Retina (tissue), 1 donor: ENCODE measurements at places on chromosomes 7 and 10.

GRCh38 chr7:30027065-30027456 lies 559 bp upstream of the FKBP14 start:
- no peak for DNase-seq

GRCh38 chr7:103879411-103879810 lies 110.0 kb downstream of the RELN start:
- no peak for DNase-seq

- no peak for DNase-seq
Observed at GRCh38 chr7:141949021-141949420, 2.2 kb upstream of the CLEC5A start.

GRCh38 chr7:43113622-43114457 lies 1.4 kb downstream of the HECW1 start:
- peak; percentile 66 for DNase-seq

- DNase-seq = no peak
Observed at GRCh38 chr7:108284349-108285002, 154.3 kb upstream of the LAMB4 start.

DNA sequence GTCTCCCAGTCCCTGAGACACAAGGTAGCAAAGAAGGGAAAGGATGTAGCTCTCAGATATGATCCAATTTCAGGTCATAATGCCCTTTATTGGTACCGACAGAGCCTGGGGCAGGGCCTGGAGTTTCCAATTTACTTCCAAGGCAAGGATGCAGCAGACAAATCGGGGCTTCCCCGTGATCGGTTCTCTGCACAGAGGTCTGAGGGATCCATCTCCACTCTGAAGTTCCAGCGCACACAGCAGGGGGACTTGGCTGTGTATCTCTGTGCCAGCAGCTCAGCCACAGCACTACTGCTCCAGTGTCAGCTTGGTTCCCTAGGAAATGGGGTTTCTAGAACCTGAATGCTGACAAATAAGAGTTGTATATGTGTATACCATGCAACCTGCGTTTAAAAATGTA lies 74.6 kb upstream of the PRSS58 start:
- DNase-seq = no peak

- no peak for DNase-seq
Observed at GRCh38 chr10:86411281-86411841, 44.8 kb upstream of the GRID1 start.

- no peak for DNase-seq
Observed at GRCh38 chr10:108899670-108900069, 1023.6 kb downstream of the XPNPEP1 start.

DNA sequence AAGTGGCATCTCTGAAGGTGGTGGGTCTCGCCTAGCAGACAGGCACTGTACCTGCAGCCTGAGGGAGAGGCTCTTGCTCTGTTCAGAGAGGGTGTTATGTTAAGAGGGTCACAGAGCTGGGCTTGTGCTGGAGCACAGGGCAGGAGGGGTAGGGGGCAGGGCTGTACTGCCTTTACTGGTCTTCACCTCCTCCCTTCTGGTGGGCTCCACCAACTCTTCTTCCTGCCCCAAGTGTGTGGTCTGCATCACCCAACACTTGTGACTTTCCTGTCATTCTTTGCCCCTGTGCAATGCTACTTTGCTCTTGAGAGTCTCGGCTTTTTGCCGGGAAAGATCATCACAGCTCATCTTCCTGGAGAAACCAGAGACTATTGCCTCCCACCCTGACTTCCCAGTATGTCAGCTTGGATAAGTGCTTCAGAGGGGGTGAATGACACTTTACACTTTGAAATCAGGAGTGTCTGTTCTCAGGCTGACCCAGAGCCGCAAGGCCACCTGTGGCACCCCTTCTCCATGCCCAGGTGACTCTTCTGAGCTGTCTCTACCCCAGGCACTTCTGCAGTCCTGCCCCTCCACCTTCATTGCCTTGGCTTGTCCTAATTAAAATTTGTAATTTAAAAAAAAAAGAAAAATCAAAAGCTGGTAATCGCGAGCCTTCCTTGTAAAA lies 38.4 kb upstream of the IKZF1 start:
- no peak for DNase-seq

DNA sequence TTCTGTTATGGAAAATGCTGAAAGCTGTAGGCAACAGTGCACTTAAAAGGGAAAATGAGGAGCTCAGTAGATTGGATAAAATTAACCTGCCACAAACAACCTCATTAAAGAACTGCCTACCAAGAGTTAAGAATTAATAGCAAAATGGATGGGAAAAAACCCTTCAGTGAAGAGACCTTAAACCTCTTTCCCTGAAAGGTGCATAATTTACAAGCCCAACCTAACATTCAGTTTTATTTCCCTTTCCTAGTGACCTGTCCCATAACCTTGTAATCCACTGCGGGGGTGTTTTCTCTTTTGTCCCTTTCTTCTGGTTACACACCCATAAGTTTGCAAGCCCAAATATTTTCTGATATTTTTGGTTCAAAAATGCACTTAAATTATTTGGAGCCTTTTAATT lies 21.9 kb downstream of the SKIDA1 start:
- DNase-seq = no peak

- DNase-seq = peak; percentile 86
Observed at GRCh38 chr7:7566651-7567611, at the start of gene MIOS. Gene MIOS, plus strand, starts transcription at chr7:7566884. Its CDS starts 5,592 bp downstream, at chr7:7572476.

- DNase-seq = no peak
Observed at GRCh38 chr7:135151533-135151932, 3.7 kb downstream of the TMEM140 start.

GRCh38 chr10:10508211-10508610 lies 509.5 kb upstream of the CELF2 start:
- DNase-seq = peak; percentile 59

DNA sequence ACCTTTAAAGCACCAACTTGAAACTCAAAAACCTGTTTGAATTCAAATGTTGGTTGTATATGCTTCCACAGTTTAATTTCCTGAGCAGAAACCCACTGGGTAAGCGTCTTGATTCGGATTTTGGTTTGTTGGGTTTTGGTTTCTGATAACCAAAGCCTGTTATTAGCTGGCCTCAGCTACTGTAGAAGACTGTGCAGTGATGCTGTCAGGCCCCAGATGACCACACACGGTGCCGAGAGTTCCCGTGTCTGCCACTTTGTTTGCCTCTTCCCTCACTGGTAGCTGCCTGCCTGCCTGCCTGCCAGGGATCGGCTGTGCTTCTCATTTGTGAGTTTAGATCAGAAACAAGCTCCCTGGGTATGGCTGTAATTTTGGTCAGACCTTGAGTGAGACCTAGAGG lies 5.6 kb downstream of the MDH2 start:
- no peak for DNase-seq

- DNase-seq = no peak
Observed at GRCh38 chr7:15218261-15218660, 315.7 kb upstream of the DGKB start.

- DNase-seq = no peak
Observed at GRCh38 chr10:20202337-20202736, 386.1 kb downstream of the PLXDC2 start.

- no peak for DNase-seq
Observed at GRCh38 chr7:14850039-14850438, 52.5 kb downstream of the DGKB start.

DNA sequence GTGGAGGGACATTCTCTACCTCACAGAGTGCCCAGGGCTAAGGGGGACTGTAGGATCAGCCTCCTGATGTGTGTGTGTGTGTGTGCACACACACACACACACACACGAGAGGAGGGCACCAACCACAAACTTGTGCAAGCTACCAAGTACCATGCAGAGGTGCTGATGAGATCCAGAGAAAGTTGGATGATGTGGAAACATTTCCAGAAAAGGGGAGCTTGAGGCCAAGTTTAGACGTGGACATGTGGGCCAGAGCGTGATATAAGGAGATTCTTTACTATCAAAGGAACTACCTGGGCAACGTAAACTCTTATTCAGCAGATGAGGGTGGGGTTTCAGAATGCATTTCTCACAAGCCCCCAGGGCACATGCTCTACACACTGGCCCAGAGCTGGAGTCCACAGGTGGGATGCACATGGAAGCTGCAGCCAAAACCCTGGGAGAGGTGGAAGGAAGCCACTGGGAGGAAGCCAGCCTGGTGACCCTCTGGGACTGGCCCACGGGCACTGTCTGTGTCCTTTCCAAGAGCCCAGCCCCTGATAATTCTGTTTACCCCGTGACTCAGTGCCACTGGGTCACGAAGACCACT lies 53.5 kb downstream of the DLG5 start:
- DNase-seq = no peak

GRCh38 chr7:2010101-2010500 lies 222.6 kb downstream of the MAD1L1 start:
- no peak for DNase-seq

DNA sequence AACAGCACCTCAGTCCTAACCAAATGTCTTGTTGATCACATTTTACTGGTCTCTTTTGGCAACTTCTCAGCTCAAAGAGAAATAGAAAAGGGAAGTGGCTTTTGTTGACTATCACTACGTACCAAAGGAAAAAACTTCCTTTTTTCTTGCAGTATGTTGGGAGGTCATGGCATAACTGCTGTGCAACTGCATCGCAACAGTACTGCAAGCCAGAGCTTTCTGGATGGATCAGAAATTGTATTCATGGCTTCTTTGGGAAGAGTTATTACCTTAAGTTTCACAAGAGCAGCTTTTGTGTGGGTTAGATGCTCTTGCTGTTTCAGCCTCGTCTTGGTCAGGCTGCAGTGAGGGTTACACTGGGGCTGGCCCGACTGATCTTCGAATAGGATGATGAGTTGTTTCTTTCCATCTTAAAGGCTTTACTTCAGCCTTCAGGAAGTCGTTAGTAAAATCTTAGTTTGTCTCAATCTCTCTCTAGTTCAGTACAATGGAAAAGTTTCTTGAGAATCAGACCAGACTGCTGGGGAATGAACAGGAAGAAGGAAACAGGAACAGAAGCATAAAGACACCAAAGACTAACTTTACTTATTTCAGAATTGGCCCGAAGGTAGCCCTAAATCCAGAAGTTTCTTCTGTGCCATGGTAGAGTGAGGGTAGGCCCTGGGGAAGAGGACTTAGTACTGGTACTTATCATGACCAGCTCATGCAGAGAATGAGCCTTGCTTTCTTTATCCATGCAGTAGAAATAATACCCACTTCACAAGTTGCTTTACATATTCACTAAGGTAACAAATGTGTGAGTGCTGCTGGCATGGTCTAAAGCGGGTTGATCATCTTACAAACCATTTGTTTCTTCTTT lies 153.6 kb downstream of the CELF2 start:
- no peak for DNase-seq

DNA sequence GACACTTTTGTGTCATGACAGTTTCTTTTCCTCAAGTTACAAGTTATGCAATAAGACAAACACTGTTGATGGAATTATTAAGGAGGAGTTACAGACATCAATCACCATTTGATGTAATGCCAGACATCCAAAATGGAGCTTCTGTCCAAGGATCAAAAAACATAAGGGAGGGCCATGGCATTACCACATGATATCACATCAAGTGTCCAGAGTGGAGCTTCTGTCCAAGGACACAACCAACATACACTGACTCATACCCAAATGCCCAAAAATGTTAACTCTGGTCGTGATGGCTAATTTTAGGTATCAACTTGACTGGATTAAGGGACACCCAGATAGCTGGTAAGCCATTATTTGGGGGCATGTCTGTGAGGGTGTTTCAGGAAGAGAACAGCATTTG lies 140.4 kb downstream of the DOCK4 start:
- DNase-seq = no peak

DNA sequence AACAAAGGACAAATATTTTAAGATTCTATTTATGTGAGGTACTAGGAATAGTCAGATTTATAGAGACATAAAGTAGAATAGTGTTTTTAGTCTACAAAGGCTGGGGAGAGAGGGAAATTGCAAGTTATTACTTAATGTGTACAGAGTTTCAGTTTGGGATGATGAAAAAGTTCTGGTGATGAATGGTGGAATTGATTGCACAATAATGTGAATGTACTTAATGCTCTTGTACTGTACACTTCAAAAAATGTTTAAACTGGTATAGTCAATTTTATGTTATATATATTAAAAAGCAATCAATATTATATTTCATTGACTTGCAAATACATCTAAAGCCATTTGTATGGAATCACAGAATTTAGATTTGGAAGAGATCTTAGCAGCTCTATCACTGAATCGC lies 213.4 kb downstream of the PPP1R3A start:
- DNase-seq = no peak

GRCh38 chr10:88478256-88478655 lies 104.9 kb downstream of the RNLS start:
- no peak for DNase-seq

DNA sequence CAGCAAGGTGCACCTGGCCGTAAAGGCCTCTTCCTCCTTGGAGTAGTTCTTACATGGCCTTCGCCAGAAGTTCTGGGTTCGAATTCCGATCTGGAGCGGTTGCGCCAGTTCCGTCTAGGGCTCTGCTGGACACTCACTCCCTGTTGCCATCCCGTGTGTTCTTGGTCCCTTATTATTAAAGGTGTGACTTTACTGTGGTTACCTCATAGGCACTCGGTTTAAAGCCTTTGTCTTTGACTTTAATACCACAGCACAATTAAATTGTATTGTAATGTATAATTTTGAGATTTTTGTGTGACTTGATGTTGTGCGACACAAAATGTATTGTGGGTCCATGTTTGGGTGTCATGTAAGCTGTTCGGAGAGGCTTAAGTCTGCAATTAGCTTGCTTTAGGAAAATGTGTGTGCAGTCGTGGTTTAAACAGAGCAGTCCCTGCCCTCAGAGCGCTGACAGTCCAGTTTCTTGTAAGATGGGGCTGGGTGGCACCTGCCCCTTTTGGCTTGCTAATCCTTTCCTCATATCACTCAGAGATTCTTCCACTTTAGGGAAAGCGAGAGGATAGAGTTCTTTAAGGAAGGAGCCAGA lies 919 bp downstream of the INPP5F start:
- no peak for DNase-seq

- no peak for DNase-seq
Observed at GRCh38 chr10:36534471-36535002, 590.9 kb upstream of the ANKRD30A start.

GRCh38 chr7:77222065-77222464 lies 22.4 kb upstream of the FGL2 start:
- no peak for DNase-seq

DNA sequence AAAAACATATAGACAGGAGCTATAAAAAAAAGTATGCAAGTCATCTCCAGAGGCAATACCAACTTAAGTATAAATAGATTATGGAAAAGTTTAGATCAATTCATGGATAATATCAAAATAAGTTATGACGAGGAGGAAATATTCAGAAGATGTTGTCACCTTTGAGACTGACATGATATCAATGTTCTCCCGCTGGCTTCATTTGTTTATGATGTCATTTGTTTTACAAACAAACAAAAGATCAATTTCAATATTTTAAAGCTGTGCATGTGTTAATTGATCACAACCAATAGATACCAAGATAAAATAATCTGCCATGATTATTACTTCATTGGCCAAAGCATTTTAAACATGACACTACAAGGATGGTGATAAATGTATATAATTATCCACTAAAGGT lies 43.5 kb downstream of the SLC16A12 start:
- DNase-seq = no peak

GRCh38 chr7:72272479-72272878 lies 139.7 kb downstream of the CALN1 start:
- DNase-seq = no peak

GRCh38 chr10:118238573-118239235 lies 103.4 kb downstream of the FAM204A start:
- no peak for DNase-seq

GRCh38 chr10:34223658-34224057 lies 591.4 kb downstream of the PARD3 start:
- no peak for DNase-seq
